Hypothalamus (tissue), 51 donors: ENCODE measurements at places on chromosomes 4 and X.

- DNase-seq: no peak
Measured at GRCh38 chrX:114178126-114178525, 405.8 kb upstream of the HTR2C start.

DNA sequence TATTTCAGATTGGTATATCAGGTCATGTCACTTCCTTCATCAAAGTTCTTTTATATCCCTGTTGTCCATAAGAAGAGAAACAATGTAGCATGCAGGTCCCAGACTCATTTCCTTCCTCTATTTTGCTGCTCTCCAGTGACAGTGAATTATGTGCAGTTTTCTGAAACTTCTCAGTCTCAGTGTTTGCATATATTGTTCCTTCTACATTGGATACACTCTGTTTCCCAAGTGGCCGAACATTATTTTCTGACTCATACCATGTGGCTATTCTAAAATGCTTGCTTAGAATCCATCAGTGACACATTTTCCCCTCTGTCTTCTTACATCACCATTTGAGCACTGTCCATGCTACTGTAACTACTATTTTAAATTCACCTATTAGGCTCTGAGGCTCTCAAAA is 305.7 kb downstream of the PDHA2 start:
- DNase-seq: no peak

- no peak for DNase-seq
Measured at GRCh38 chrX:15645266-15645665, 19.3 kb downstream of the CLTRN start.

GRCh38 chr4:95263960-95264359 is 284.8 kb downstream of the UNC5C start:
- DNase-seq: no peak
